ENCODE measurements at places on chromosomes 6 and 20. TPM values are rescaled to one million over a fixed set of nuclear protein-coding genes. Genes with fewer than 3 reads are reported as not detected.

- no peaks in the 10 kb centered on the region for H3K27me3 ChIP-seq
- DNase-seq = no peak
- no peak overlapping the region for H3K27ac ChIP-seq
- H3K4me3 ChIP-seq = no peak overlapping the region
Observed at GRCh38 chr6:78538002-78538401, 329.3 kb upstream of the IRAK1BP1 start.

DNA sequence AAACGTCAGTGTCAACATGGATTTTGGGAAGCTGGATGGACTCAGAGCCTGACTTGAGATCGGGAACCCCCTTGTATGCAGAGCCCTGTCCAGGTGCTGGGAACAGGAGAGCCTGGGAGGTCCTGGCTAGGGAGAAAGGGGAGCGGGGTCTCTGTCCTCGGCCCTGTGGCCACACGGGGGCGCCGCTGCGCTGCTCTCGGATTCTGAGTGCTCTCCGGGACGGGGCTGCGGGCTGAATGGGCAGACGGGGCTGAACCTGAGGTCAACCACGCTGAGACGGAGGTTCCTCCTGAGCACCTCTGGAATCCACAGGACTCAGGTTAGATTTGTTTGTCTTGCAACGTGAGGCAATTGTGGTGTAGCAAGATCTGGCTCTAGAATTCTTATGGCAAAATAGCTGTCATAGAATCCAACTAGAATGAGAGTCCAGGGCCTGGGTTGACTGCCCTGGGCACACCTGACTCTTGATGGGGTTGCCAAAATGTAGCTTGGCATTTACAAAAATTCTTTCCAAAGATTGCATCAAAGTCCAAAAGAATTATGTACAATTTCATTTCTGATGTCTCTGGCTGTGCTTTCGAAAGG lies 20.6 kb upstream of the HLA-F start:
- no peak for DNase-seq
- H3K27me3 ChIP-seq = peaks cover 14% of the 10 kb centered on the region
- H3K4me3 ChIP-seq = no peak overlapping the region
- H3K27ac ChIP-seq = no peak overlapping the region
- no peaks in the 10 kb centered on the region for H3K36me3 ChIP-seq

- H3K27ac ChIP-seq = no peak overlapping the region
- H3K36me3 ChIP-seq = no peaks in the 10 kb centered on the region
- no peak overlapping the region for H3K4me3 ChIP-seq
- H3K27me3 ChIP-seq = no peaks in the 10 kb centered on the region
- no peak for DNase-seq
Observed at GRCh38 chr20:36117638-36118037, 36.9 kb upstream of the EPB41L1 start.

DNA sequence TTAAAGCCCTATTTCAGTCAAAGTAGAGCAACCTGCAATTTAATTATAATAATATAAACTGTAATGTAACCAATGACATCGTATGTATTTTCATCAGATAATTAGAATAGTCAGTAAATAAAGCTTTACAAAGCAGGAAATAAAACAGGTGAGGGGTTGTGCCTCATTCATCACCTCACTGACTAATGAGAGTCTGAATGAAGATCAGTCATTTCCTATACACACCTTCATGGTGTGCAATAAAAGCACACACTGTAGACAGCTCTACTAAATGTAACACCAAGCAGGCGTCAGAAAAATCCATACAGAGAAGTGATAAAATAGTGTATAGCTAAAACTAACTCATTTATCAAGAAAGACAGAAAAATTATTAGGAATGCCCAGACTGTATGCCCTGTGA lies 105.9 kb downstream of the MAN1A1 start:
- H3K36me3 ChIP-seq = no peaks in the 10 kb centered on the region
- H3K4me1 ChIP-seq = peaks cover 9% of the 10 kb centered on the region
- DNase-seq = no peak
- no peaks in the 10 kb centered on the region for H3K27me3 ChIP-seq

GRCh38 chr6:158058171-158058651 lies 76.5 kb downstream of the SYNJ2 start:
- DNase-seq = no peak
- H3K27ac ChIP-seq = peak overlapping the region; percentile 65
- H3K27me3 ChIP-seq = no peaks in the 10 kb centered on the region
- H3K36me3 ChIP-seq = no peaks in the 10 kb centered on the region
- H3K4me3 ChIP-seq = no peak overlapping the region

GRCh38 chr20:18019068-18019467 lies 38.6 kb downstream of the OVOL2 start:
- peaks cover 21% of the 10 kb centered on the region for H3K36me3 ChIP-seq
- H3K4me3 ChIP-seq = no peak overlapping the region
- H3K27ac ChIP-seq = no peak overlapping the region

- H3K4me1 ChIP-seq = no peaks in the 10 kb centered on the region
- H3K4me3 ChIP-seq = no peak overlapping the region
- H3K27me3 ChIP-seq = no peaks in the 10 kb centered on the region
- DNase-seq = no peak
- no peak overlapping the region for H3K27ac ChIP-seq
- peaks cover 92% of the 10 kb centered on the region for H3K36me3 ChIP-seq
Observed at GRCh38 chr6:7896465-7896987, 14.1 kb downstream of the TXNDC5 start.

DNA sequence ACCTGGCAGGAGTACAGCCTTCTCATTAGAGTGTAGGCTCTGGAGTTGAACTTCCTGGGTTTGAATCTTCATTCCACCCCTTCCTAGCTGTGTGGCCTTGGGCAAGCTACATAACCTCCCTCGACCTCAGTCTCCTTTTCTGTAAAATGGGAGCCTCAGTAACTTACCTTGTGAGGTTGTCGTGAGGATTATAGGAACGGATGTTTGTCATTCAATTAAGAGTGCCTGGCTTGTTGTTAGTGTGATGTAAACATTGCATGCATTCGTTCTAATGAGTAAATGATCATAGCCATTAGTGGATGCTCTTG lies 45.2 kb downstream of the TOX2 start:
- H3K36me3 ChIP-seq = no peaks in the 10 kb centered on the region
- no peak for DNase-seq
- H3K4me3 ChIP-seq = no peak overlapping the region

- DNase-seq = no peak
- no peak overlapping the region for H3K27ac ChIP-seq
- H3K4me3 ChIP-seq = peak overlapping the region; percentile 57
- peaks cover 40% of the 10 kb centered on the region for H3K4me1 ChIP-seq
- no peaks in the 10 kb centered on the region for H3K27me3 ChIP-seq
Observed at GRCh38 chr20:32535316-32535952, 49.7 kb downstream of the NOL4L start.

- no peak overlapping the region for H3K4me3 ChIP-seq
- H3K27me3 ChIP-seq = no peaks in the 10 kb centered on the region
- no peak overlapping the region for H3K27ac ChIP-seq
- DNase-seq = no peak
- no peaks in the 10 kb centered on the region for H3K4me1 ChIP-seq
Observed at GRCh38 chr6:168550326-168550725, 109.3 kb downstream of the SMOC2 start.

GRCh38 chr6:169249057-169249456 lies 4.6 kb downstream of the THBS2 start:
- no peak overlapping the region for H3K27ac ChIP-seq
- peak; percentile 58 for DNase-seq
- H3K36me3 ChIP-seq = peaks cover 29% of the 10 kb centered on the region
- peaks cover 40% of the 10 kb centered on the region for H3K4me1 ChIP-seq
- H3K4me3 ChIP-seq = no peak overlapping the region
- no peaks in the 10 kb centered on the region for H3K27me3 ChIP-seq

- no peaks in the 10 kb centered on the region for H3K27me3 ChIP-seq
- no peak overlapping the region for H3K4me3 ChIP-seq
- no peaks in the 10 kb centered on the region for H3K4me1 ChIP-seq
- no peak for DNase-seq
Observed at GRCh38 chr6:108497883-108498282, 62.8 kb upstream of the FOXO3 start.

DNA sequence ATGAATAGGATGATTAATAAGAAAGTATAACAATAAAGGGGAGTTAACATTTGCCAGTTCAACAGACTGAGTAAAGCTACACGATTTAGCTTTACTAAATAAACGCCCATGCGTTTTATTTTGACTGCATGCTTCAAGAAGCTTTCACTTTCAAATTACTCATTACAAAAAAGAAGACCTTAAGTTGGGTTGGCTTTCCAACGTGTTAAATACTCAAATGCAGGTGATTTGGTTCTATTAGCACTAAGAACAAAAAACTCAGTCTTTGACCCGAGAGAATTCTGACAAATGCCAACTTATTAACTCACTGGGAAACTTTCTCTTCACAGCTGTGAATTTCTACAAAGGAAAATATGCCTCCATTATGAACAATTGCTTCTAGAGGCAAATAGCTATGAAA lies 24.8 kb downstream of the RNF146 start:
- H3K36me3 ChIP-seq = peaks cover 17% of the 10 kb centered on the region
- H3K27me3 ChIP-seq = no peaks in the 10 kb centered on the region
- H3K4me1 ChIP-seq = no peaks in the 10 kb centered on the region

- no peaks in the 10 kb centered on the region for H3K36me3 ChIP-seq
- H3K4me3 ChIP-seq = no peak overlapping the region
- DNase-seq = no peak
- H3K27me3 ChIP-seq = no peaks in the 10 kb centered on the region
- peaks cover 14% of the 10 kb centered on the region for H3K4me1 ChIP-seq
Observed at GRCh38 chr6:149130508-149130907, 187.0 kb upstream of the TAB2 start.

DNA sequence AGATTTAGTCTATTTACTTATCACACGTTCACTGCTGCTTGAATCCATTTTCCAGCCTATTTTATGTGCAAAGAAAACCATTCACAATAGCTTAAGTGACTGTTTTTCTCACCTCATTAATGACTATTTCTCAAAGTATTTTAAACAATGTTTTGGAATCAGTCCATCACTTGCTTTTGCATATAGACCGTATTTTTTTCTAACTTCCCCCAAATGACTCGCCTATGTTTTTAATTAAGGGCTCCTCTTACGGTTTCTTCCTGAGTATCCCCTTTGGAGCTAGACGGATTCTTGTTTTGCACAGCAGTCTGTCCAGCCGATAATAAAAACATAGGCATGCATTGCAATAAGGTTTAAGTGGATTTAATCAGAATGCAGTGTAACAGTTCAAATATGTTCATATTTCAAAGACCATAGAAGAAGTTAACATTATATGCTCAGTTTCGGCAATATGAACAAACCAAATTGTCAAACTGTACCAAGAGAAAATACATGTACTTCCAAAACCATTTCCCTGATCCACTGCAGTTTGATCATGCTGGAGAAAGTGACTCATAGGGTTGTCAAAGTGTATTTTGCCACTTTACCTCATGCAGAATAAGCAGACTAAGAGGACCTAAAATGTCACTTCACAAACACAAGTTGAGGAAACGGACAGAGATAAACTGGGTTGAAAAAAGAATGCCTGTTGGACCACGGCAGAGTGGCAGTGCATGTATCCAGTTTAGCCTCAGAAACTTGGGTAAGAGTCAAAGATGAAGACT lies 66.4 kb downstream of the HMGN3 start:
- H3K36me3 ChIP-seq = no peaks in the 10 kb centered on the region
- H3K27me3 ChIP-seq = no peaks in the 10 kb centered on the region
- DNase-seq = no peak
- H3K27ac ChIP-seq = no peak overlapping the region
- H3K4me1 ChIP-seq = peaks cover 3% of the 10 kb centered on the region

- H3K36me3 ChIP-seq = no peaks in the 10 kb centered on the region
- H3K27ac ChIP-seq = no peak overlapping the region
- H3K4me3 ChIP-seq = no peak overlapping the region
- peaks cover 34% of the 10 kb centered on the region for H3K4me1 ChIP-seq
- no peaks in the 10 kb centered on the region for H3K27me3 ChIP-seq
Observed at GRCh38 chr20:35311822-35312221, 19.6 kb upstream of the FAM83C start.

- peaks cover 50% of the 10 kb centered on the region for H3K4me1 ChIP-seq
- peak; percentile 92 for DNase-seq
- H3K27ac ChIP-seq = peak within 1 kb of the TSS; percentile 90
- H3K36me3 ChIP-seq = no peaks in the 10 kb centered on the region
- peak within 1 kb of the TSS; percentile 73 for H3K4me3 ChIP-seq
- no peaks in the 10 kb centered on the region for H3K27me3 ChIP-seq
Observed at GRCh38 chr20:38033330-38034107, at the start of the genes RPRD1B and TTI1. RPRD1B (plus strand) TSS chr20:38033746; CDS start chr20:38033948, 202 bp downstream. TTI1 (minus strand) TSS chr20:38033456; CDS start chr20:38013816, 19,640 bp downstream.

Gene TMEM30A
- total RNA-seq = 50.0 TPM

Gene ELOVL4
- total RNA-seq = 34.4 TPM

Gene VSTM2L
- not detected for total RNA-seq

Gene HDGFL1
- total RNA-seq = not detected

Gene MYL9
- 29.4 TPM for total RNA-seq

Gene RIMS1
- 2.9 TPM for total RNA-seq

Gene OR12D3
- not detected for total RNA-seq

Gene GFRAL
- total RNA-seq = not detected
